RCC 7860 (cell line): ENCODE measurements at places on chromosomes 4 and X.
A peak's percentile ranks its signal among the peaks of the same experiment; 100 is the strongest.

GRCh38 chr4:48372272-48372671 is 30.9 kb downstream of the SLAIN2 start:
- DNase-seq: no peak

DNA sequence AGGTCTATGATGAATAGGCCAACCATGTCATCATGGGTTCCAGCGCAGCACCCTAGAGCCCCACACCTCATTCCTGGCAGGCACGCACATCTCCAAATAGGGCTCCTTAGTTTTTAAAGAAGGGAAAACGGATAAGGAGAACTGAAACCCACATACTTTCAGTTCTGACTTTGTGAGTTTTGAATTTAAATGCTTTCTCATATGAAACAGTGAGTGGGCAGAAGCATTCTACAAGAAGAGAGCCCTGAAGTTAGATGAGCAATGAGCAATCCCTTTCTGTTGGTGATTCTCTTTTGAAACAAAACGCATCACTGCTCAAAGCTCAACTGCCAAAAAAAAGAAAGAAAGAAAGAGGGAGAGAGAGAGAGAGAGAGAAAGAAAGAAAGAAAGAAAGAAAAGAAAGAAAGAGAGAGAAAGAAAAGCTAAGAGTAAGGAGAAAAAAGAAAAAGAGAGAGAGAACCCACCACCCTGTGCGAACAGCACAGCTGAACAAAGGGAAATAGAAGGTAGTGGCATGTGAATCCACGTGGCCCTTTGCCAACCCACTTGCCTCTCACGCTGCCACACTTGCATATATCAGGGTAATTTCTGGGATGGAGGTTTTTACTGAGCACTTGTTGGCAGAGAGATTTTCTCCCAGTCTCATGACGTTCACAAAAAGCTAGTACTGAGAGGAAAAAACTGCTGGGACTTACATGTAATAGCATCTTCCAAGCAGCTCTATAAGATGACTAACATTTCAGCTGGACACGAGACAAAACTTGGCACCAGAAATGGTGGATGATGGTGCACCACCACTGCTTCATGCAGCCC is 31.0 kb downstream of the TMSB4X start:
- no peak for DNase-seq

- no peak for DNase-seq
Measured at GRCh38 chrX:82648062-82648461, 860.0 kb upstream of the POU3F4 start.

DNA sequence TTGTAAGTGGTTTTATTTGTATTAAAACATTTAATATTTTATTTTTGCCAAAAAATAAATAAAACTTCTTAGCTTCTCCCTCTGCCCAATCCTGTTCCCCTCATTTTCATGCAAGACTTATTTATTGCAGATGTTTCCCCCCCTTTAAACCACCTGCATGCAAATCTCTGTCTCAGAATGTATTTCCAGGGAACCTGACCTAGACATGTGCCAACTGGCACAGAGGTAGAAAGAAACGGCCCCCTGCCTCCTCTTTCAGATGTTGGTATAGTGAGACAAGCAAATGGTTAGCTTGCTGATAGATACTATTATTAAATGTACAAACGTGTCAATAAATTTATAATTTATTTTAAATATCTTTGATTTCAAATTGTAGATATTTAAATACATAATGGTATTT is 47.1 kb downstream of the KLF3 start:
- no peak for DNase-seq

DNA sequence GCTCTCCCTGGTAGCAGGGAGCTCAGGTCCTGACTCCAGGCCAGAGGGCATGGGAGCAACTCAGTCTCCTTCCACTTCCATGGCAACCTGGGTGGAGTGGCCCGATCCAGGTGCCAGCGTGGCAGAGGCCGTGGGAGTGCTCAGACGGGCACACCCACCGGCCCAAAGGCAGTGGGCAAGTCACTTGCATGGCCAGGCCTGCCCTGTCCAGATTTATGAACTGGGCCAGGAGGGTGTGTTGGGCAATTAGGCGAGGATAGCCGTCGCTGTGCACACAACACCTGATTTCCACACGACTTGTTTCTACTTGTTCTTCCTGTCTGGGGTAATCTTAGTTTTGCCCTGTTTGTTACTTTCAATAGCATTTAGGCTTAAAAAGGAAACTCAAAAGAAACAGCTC is 55.5 kb upstream of the NYX start:
- DNase-seq: no peak

GRCh38 chr4:77159806-77160205 is 2.8 kb downstream of the CCNG2 start:
- DNase-seq: no peak

- no peak for DNase-seq
Measured at GRCh38 chrX:14941301-14941700, 68.1 kb downstream of the MOSPD2 start.

DNA sequence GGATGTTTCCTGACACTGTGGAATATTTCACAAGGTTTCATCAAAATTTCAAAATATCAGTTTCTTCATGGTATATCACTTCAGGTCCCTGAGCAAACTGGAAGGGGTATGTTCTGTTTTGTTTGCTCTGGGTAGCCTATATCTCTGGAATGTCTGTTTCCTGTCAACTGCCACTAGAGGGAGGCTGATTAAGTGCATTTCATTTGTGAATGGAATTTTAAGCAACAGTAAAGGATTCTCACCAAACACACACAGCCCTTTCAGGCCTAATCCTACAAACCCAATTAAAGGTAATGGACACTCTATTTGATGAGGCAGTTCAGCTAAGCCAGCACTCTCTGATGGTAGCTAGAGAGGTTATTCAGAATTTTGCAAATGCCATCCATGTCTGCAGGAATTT is 307.1 kb downstream of the TEX13A start:
- DNase-seq: peak; percentile 3

GRCh38 chrX:121755541-121755940 is 708.1 kb downstream of the GLUD2 start:
- no peak for DNase-seq

- DNase-seq: no peak
Measured at GRCh38 chr4:146654687-146655520, 16.2 kb downstream of the POU4F2 start.

- no peak for DNase-seq
Measured at GRCh38 chrX:2958199-2958598, 29.1 kb upstream of the ARSD start.

- peak; percentile 42 for DNase-seq
Measured at GRCh38 chr4:156974264-156974663, 2.7 kb upstream of the PDGFC start.

- DNase-seq: peak; percentile 91
Measured at GRCh38 chr4:1856071-1856942, at the start of gene LETM1. LETM1 (minus strand) TSS chr4:1856156; CDS start chr4:1855950, 206 bp downstream.

DNA sequence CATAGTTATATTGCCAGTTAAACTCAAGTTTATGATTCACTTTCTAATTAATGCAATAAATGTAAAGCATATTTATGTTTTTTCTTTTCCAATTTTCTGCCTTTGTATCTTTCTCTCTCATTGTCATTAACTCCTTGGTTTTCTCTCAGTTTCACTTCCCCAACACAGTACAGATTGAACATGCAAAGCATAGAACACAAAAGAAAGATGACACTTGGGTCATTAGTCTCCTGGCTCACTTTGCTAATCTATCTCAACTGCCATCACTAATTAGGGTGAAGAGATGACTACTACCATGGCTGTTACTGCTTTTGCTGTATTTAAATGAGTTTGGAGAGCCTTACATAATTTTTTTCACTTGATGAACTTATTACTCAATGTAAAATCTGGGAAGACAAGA is 12.3 kb upstream of the NAA11 start:
- no peak for DNase-seq
